ENCODE measurements at places on chromosomes 5 and 9.
A peak's percentile ranks its signal among the peaks of the same experiment; 100 is the strongest.

GRCh38 chr5:30324083-30324482 lies 869.4 kb upstream of the CDH6 start:
- DNase-seq, result no peak

- no peak for DNase-seq
These were observed 129.8 kb upstream of the IFNE start for GRCh38 chr9:21611891-21612290.

- DNase-seq, result peak; percentile 81
These were observed 829 bp downstream of the ANXA1 start for GRCh38 chr9:73152543-73152844.

DNA sequence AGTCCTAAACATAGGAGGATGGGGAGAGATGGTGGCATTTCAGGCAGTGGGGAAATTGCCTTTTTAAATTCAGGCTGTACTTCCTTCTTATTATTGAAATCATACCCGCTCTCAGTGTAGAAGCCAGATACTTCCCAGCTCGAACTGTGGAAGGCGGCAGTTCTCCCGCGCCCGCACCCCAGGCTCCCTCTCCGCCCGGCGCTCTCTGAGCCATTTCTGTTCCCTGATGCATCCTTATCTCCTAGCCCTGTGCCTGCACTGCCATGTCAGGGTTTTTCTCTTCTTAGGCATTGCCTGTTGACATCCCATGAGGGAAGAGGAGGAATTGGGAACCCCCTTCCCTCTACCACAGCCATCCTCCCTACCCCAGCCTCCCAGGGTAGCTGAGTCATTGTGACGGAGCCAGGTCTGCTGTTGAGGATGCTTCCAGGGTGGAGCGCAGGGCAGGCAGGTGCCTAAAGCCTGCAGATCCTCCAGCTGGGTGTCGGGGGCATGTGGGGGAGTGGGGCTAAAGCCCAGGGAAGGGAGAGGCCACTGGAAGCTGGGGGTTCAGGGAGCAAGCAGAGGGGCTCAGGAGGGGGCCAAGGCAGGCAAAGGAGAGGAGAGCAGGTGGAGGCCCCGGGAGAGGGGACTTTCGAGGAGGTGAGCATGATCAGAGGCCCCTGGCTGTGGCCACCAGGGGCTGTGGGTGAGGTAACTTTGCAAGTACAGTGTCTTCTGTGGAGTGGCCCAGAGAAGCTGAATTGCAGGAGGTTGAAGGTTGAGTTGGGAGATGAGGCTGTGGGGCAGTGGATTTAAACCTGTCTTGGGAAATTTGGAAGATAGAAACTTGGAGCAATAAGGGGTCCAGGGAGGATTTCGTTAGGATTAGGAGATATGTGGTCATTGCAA lies 16.2 kb downstream of the LAMC3 start:
- no peak for DNase-seq

DNA sequence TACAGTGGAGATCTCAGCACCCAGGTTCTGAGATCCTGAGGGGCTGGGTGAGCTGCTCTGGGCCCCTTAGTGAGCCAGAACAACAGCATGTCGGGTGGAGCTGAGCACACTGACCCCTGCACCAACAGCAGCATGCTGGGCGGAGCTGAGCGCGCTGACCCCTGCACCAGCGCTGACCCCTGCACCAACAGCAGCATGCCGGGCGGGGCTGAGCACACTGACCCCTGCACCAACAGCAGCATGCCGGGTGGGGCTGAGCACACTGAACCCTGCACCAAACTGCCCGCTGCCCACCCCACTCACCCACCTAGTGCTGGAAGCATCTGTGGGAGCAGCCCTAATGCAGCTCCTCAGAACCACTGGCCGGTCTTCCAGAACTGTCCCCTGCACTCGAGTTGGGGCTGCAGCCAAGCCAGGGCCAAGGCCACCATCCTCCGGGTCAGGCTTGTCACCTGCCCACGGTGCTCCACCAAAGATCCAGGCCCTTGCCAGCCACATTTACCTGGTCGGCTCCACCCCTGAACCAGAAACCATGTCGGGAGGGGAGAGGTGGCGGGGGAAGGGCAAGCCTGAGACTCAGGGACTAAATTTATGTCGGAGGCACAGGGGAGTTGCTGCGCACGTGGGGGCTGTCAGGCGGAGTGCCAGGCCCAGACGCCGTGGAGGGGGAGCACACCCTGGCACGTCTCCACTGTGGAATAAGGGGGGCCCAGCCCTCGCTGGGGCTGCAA lies 80.3 kb downstream of the ADAMTS2 start:
- no peak for DNase-seq

GRCh38 chr9:34479431-34479866 lies 20.8 kb downstream of the DNAI1 start:
- no peak for DNase-seq

GRCh38 chr9:125984461-125984860 lies 237.3 kb downstream of the PBX3 start:
- no peak for DNase-seq

GRCh38 chr9:94031380-94031779 lies 52.9 kb upstream of the PTPDC1 start:
- DNase-seq, result no peak

GRCh38 chr5:135497971-135498636 lies 37.7 kb downstream of the NEUROG1 start:
- no peak for DNase-seq

GRCh38 chr5:77396017-77396416 lies 96.1 kb downstream of the WDR41 start:
- DNase-seq, result no peak

DNA sequence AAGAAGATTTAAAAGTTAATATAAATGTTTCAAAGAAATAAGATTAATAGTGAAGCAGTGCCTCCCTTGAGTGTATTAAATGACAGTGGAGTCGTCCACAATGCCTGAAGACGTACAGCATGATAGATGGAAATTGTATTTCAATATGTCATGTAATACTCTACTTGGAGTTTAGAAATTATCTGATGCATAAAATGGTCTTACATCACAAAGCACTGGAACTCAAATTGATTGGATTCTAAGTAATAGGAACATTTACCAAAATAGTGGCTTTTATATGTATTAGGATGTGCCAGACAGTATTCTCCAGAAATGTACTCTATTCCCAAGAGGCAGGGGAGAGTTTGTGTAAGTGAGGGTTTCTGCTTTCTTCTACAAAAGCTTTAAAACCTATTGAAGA lies 49.4 kb downstream of the CDH10 start:
- no peak for DNase-seq

- no peak for DNase-seq
These were observed 320.4 kb downstream of the DRD1 start for GRCh38 chr5:175123542-175123941.

GRCh38 chr9:86349271-86349670 lies 4.9 kb downstream of the TUT7 start:
- peak; percentile 67 for DNase-seq

GRCh38 chr5:35478856-35479682 lies 138.6 kb upstream of the SPEF2 start:
- DNase-seq, result peak; percentile 67

DNA sequence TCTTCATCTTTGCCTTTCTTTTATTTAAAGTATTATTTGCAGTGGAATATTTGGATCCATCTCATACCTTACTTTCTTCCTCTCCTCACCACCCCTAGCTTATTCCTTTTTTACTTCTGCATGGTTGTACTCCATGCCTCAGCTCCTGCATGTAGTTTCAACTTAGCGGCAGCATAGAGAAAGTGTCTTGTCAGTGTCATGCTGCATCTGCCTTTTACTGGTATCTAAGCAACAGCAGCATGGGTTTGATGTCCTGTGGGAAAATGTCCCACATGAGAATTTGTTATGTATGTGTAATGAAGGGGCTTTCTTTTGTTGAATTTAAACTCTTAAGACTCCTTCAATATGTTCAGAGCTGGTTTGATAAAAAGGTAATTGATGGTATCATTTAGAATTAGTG lies 20.6 kb downstream of the TCERG1 start:
- no peak for DNase-seq

- peak; percentile 20 for DNase-seq
These were observed 59.5 kb downstream of the LNPEP start for GRCh38 chr5:96995419-96995818.

DNA sequence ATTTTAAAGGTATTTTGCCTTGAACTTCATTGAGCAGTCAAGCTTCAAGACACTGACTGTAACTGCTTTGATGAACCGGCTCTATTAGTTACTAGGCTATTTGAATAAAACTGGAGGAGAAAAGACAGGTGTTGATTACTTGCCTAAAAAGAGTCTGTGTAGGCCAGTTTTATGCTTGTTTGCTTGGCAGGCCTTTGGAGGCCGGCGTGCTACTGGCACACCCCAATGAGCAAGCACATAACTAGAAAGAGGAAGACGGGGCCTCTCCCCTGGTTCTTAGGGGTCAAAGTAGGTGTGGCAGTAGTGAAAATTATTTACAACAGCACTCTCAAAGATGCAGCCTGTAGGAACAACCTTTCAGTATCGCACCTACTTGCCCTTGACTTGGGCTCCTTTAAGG lies 2.1 kb upstream of the ZFR start:
- DNase-seq, result no peak

DNA sequence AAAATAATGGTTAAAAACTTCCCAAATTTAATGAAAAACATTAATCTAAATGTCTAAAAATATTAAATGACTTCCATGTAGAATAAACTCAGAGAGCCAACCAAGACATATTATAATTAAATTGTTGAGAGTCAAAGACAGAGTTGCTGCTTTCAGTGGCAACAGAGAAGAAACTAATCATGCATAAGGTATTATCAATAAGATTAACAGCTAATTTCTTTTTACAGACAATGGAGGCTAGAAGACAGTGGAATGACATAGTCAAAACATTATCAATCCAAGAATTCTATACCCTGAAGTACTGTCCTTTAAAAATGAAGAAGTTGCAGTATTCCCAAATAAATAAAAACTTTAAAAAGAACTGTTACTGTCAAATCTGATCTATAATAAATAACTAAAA lies 268.7 kb downstream of the IRX2 start:
- no peak for DNase-seq

GRCh38 chr9:89801341-89801740 lies 196.5 kb downstream of the GADD45G start:
- DNase-seq, result no peak

GRCh38 chr5:163730206-163730756 lies 224.9 kb downstream of the MAT2B start:
- no peak for DNase-seq

GRCh38 chr9:76341616-76342015 lies 52.6 kb downstream of the RFK start:
- DNase-seq, result no peak

- no peak for DNase-seq
These were observed 6.2 kb downstream of the SLC6A18 start for GRCh38 chr5:1231354-1231905.

GRCh38 chr5:1719860-1720259 lies 79.8 kb downstream of the MRPL36 start:
- no peak for DNase-seq

DNA sequence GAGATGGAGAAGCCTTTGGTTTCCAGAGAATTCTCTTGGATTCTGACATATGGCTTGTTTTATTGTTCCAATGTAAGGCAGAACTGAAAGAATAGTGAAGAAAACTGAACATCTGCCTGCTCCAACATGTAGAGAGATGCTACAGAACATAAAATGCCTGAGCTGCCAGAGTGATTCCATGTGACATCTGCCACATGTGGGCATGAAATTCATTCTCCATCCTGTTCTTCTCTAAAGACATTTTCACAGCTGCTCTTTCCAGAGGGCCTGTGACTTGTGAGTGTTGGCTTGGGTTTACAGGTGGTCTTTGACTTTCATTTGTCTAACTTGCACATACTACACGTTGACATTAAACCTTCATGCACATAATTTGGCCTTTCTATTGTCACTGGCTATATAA lies 33.7 kb upstream of the TXN start:
- DNase-seq, result no peak
